ENCODE measurements at places on chromosomes 2 and 18. TPM values are rescaled to one million over a fixed set of nuclear protein-coding genes. Genes with fewer than 3 reads are reported as not detected.

COL4A4 gene
- polyA plus RNA-seq: 48.6 TPM

WNT6 gene
- 0.12 TPM for polyA plus RNA-seq

PSMA8 gene
- polyA plus RNA-seq: not detected

PROC gene
- 3.6 TPM for polyA plus RNA-seq

GRCh38 chr2:82665691-82666090, 1793.4 kb downstream of the SUCLG1 start:
- DNase-seq: no peak

GRCh38 chr2:42800981-42801380, 8.6 kb upstream of the HAAO start:
- DNase-seq: no peak

DNA sequence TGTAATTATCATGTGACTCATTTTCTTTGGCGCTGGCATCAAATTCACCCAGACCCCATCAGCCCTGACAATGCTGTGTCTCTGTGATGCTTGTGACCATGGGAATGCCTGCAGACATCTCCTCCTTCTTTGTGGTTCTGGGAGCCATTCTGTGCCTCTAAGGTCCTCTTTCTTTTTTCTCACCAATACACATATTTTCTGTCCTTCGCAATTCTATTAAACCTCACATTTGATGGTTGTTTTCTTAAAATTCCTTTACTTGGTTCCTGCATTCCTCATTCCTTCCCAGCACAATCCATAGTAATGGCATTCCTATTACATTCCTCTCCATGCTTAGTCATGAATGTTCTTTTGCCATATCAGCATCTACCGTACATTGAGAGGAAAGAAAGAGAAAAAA, 375.3 kb downstream of the PIK3C3 start:
- DNase-seq: no peak

DNA sequence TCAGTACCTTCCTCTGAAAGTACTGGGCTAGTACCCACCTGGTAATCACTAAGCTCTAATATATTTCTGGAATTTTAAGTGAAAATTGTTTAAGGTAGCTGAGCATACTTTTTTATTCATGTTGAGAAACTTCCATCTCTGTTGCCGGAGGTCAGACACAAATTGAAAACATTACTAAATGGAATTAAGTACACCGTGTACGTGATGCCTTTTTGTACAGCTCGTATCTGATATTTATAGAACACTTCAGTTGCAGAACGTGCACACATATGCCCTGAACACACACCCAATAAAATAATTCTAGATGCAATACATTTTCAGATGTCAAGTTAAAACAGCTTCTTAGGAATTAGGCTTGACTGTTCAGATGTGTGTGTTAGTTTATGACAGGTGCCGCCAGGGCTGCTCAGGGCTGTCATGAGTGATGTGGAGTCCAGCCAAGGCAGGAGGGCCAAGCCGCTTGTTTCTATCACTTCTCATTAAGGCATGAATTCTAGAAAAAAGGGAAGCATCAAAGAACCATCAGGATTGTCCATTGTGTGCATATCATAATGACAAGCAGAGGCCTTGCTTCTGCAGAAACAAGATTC, 80.9 kb upstream of the FOSL2 start:
- DNase-seq: no peak

DNA sequence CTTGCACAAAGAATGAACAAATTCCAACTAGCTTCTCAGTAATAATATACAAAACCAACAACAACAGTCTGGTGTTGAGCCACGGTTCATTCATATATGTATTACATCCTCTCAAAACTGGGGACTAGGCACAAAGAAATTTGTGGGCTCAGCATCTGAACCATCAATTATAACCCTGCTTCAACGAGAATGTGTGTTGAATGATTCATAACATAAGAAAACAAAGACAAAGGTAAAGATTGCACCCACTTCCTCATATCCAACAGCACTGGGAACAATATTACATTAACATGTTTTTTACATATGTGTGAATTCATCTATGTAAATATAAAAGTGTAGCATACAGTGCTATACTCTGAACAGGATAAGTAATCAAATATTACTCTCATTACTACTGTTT, 144.8 kb downstream of the CDH2 start:
- DNase-seq: no peak

GRCh38 chr2:55968941-55969340, 45.4 kb upstream of the EFEMP1 start:
- no peak for DNase-seq

DNA sequence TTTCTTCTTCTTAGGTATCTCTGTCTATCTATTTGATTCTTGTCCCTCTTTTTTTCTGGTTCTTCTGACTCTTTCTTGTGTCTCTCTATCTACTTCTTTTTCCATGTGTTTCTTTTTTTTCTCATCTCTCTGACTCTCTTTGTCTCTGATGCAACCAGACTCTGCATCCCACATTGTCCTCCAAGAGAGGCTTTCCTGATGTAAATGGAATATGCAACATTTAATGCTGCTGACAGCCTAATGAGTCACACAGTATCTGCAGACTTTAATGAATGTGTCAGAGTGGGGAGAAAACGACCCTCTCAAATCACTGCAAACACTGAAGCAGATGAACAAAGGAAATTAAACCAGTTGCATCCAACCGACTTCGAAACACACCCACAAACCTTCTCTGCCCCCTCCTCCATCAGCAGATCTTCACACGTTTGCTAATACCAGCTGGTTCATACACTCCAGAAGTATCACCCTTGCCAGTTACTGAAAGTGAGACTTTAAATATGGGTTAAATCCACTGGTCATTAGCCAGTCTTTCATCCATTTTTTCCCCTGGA, 351.5 kb downstream of the TXNL1 start:
- DNase-seq: no peak

DNA sequence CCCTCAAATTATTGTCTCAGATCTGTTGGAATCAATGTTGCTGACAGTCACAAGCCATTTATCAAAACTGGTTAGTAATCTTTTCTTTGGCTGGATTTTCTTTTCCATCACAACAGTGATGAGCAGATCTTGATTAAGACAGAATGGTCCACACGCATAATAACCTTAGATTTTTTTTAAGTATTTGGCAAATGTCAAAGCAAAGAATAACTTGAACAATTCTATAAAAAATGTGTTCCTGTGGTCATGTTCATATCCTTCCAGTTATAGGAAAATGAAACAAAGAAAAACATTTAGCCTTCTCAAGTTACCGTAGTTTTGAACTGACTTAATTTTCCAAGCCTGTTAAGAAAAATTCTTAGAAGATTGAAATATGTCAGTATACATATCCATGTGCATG, 659.9 kb upstream of the ID2 start:
- DNase-seq: no peak

- no peak for DNase-seq
Observed at GRCh38 chr2:123258877-123259539, 766.1 kb upstream of the CNTNAP5 start.

DNA sequence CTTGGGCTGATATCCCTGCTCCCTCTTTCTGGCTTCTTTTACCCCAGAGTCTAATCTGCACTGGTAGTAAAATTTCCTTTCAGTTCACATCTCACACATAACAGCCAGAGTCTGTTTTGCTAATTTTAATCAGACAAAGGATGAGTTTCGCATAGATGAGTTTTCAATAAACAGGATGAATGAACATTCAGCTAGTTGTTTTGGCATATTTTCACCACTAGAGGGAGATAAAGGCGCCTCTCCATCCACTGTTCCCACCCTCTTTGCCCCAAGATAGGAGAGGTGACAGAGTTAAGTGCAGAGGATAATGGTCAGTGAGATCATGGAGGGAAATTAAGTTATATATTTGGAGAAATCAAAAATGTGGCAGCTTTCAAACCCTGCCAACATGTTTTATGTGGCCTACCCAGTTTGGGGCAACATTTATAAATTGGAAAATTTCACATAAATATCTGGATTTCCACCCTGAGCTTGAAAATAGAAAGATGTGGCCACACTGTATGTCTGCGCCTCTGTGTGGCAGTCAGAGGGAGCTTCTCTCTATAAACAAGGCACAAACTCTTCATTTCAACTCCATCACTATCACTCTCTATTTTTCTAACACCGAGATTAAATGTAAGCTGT, 48.5 kb upstream of the DTNA start:
- DNase-seq: peak; percentile 40

DNA sequence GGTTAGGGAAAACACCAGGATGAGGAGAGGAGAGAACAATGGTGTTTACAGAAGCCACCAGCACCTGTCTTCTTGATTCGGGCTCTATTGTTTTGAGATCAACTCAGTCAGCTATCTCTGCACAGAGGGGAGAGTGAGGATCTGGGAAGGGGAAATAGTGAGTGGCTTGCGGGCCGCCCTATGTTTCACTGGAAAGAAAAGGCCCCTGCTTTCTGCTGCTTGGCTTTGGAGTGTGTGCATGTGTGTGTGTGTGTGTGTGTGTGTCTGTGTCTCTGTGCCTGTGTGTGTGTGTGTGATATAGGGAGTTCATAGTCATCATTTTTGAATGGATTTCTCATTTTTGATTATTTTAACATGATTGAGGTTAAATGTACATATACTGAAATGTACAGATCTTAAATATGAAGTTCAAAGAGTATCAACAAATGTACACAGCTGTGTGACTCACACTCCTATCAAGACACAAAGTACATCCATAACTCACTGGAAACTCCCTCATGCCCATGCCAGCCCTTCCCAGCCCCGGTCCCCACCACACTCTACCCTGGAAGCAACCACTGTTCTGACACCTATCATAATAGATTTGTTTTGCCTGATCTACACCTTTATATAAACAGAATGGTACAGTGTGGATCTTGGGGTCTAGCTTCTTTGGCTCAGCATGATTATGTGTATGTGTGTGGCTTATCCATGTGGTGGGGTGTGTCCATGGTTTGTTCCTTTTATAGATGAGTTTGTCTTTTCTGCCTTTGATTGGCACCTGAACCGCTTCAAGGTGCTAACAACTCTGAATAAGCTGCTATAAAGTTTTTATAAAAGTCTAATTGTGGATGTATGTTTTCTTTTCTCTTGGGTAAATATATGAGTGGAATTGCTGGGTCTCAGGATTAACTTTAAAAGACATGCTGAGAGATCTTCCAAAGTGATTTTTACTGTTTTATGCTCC, 258.3 kb downstream of the SETBP1 start:
- DNase-seq: no peak

- no peak for DNase-seq
Observed at GRCh38 chr2:227013330-227013729, 150.7 kb downstream of the COL4A4 start.

DNA sequence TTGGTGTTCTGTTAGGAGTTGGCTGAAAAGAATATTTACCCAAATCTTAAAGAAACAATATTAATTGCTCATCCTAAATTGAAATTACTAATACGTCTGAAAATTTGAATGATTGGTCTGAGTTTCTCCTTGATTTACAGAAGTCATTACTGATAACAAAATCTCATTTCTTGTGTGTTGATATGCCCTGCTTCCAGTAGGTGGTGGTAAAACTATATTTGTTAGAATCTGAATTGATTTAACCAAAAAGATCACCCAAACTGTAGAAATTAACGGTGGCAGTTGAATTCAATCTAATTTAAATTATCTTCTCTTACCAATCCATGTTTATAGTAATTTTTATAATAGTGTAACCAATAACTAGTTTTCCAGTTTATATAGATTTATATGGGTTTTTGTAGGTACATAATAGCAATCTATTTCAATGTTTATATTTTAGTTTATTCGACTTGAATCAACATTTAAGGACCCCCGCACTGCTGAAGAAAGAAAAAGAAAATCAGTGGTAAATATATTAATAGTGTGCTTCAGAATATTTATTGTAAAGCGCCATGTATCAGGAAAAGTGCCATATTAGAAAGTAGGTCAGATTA, 38.3 kb downstream of the PAPOLG start:
- DNase-seq: no peak

- DNase-seq: no peak
Observed at GRCh38 chr2:225994748-225995405, 595.4 kb downstream of the NYAP2 start.

- peak; percentile 24 for DNase-seq
Observed at GRCh38 chr2:197707316-197708213, 2.4 kb downstream of the MARS2 start.

DNA sequence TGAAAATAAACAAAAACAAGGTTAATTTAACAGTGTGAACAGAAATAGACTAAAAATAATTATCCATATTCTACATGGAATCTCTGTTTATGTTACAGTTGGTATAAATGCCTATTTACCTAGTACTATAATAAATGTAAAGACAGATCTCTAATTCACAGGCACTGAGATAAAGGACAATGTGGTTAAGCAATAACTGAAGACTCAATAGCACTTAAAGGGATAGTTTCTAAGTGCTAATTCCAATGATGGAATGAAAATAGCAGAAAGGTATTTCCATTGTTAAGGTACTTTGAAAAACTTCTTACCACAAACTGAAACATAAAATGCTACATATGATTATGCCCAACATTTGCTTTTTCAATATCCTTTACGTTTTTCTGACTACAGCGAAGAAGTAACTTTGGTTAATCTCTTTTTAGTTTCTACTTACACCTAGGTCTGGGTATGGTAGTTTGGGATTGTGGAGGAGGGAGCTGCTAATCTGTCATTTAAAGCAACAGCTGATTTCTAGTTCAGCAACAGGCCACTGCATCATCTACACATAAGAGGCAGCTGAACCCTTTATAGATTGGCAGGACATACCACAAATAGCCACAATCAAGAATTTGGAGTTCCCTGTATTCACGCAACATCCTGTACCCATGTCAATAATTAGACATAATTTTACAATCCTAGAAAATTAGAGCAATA, 27.2 kb downstream of the MAP4K3 start:
- no peak for DNase-seq

DNA sequence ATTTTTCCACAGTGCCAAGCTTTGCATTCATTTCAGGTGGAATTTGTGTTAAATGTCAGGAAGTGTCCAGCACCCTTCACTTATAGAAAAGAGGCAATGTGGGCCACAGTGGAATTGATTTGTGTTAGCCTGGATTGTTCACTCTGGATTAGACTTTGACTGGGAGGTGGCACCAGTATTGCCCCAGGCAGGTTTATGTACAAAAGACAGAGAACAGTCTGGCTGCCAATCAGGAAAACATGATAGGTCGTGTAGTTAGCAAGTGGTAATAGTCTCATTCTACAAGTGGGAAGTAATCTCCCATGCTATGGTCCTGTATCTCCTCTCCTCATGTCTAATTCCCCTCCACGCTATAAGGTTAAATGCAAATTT, 45.6 kb downstream of the RAB27B start:
- no peak for DNase-seq
